Germinal center (tissue), 1 donor: ENCODE measurements at places on chromosomes 7 and 10.

DNA sequence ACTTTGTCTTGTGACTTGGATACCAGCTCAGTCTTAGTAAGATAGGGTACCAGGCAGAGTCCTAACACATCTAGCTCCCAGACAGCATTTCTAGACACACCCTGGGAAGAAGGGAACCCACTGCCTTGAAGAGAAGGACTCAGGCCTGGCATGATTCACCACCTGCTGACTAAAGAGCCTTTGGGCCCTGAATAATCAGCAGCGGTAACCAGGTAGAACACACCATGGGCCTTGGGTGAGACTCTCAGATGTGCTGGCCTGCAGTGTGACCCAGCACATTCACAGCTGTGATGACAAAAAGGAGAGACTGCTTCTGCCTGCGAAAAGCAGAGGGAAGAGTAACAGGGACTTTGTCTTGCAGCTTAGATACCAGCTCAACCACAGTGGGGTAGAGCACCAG, 10.4 kb upstream of the TNKS2 start:
- DNase-seq = no peak

GRCh38 chr10:86992929-86993328, 24.6 kb downstream of the ADIRF start:
- DNase-seq = no peak

DNA sequence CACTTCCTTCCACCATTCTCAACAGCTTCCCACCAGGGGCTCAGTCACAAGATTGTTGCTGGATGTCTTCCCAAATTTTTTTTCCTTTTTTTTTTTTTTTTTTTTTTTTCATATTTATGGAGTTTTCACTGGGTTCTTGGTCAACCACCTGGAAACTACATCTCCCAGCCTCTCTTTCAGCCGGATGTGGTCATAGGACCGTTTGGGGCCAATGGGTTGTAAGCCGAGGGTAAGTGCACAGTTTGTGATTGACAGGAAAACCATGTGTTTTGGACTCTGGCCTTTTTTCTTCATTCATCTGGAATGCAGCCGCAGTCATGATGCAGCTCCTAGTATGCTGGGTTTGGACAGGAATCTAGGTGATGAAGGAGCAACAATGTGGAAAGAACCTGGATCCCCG, 337.1 kb upstream of the FOXK1 start:
- no peak for DNase-seq

GRCh38 chr7:41448104-41448503, 254.8 kb downstream of the INHBA start:
- DNase-seq = no peak

GRCh38 chr7:47698386-47698785, 116.5 kb upstream of the TNS3 start:
- DNase-seq = no peak
